Bone marrow (tissue), 2 donors: ENCODE measurements at places on chromosomes 2 and 18.

GRCh38 chr2:166405569-166405926 lies 29.8 kb upstream of the SCN9A start:
- DNase-seq, result no peak

- no peak for DNase-seq
These were observed 78.1 kb downstream of the TWIST2 start for GRCh38 chr2:238925816-238926521.

DNA sequence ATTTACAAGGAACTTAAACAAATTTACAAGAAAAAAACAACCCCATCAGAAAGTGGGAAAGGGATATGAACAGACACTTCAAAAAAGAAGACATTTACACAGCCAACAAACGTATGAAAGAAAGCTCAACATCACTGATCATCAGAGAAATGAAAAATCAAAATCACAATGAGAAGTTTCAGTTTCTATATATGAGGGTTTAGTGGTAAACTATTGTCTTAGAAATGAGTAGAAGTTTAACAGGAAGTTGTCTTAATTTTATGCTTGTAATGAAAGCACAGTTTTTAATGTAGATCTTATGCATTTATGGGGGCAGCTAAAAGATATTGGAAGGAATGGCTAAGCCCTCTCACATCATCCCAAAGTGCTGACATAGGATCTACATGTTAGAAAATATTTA lies 325.4 kb downstream of the ERBB4 start:
- DNase-seq, result no peak

DNA sequence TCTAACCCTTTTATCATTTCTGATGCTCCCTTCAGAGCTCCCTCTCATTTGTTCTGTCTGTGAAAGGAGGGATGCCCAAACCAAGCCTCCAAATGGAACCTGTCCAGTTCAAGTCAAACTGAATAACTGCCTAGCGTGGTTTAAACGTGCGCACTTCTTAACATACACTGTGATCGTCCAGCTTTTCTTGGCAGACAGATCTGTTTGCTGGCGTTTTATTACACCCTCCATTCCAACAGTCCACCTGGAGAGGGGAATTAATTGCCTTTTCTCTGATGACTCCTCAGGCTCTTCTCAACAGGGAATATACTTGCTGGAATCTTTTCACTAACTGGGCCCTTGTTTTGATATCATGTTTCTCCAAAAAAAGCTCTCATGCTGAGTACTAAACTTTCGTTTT lies 379.2 kb upstream of the POU3F3 start:
- DNase-seq, result no peak

DNA sequence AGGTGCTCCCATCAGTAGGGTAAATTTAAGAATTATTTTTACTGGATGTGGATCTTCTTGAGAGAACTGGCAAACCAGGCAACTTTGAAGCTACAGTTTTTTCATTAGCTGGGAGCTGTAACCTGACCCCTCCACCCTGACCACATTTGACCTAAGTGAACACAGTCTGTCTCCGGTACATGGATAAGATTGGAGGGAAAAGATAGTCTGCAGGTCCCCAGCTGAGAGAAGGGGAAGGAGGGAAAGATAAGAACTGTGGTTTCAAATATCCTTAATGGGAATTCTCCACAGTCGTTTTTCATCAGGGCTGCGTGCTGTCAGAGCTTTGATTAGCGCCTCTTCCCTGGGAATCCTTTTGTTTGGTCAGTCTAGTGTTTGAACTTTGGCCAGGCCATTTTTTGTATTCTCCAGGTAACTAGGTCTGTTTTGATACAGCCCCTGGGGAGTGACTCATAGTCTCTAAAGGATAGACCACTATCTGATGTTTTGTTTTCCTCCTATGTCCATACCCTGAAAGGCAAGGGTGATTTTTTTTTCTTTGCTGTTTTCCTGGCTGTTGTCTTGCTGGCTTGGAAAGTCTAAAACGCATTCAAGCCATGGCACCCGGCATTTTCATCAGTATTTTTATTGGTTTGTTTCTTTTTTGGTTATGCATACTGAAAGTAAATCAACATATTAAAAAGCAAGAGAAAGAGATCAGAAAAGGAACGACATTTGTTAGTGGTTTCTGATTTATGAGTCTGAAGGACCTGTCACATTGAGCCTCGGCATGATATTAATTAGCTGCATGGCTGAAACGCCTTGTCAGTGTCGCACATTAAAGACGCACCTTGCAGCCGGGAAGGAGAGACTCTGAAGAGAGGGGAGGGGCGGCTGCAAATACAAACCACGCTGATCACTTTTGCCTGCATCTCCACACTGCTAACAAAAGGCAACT lies 183.4 kb upstream of the FN1 start:
- DNase-seq, result no peak

- no peak for DNase-seq
These were observed 59.9 kb upstream of the PEX13 start for GRCh38 chr2:60957643-60958042.

DNA sequence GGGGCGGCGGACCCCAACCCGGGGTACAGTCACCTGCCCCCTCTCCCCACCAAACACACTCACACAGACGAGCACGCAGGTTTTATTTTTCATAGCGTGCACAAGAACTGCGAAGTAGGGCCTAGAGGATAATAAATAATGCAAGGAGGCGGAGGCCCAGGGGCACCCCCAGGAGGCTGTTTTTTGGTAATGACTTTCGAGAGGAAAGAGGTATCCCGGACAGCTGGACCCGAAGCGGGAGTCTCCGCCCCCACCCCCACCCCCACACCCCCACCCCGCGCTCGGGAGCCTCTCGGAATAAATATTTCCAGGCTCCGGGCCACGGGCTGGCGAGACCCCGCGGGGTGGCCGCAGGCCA lies 3.4 kb downstream of the CYP26B1 start:
- DNase-seq, result no peak

GRCh38 chr2:33552758-33553461 lies 46.2 kb downstream of the FAM98A start:
- no peak for DNase-seq

- DNase-seq, result no peak
These were observed 105.4 kb upstream of the CNGA3 start for GRCh38 chr2:98240786-98241398.

DNA sequence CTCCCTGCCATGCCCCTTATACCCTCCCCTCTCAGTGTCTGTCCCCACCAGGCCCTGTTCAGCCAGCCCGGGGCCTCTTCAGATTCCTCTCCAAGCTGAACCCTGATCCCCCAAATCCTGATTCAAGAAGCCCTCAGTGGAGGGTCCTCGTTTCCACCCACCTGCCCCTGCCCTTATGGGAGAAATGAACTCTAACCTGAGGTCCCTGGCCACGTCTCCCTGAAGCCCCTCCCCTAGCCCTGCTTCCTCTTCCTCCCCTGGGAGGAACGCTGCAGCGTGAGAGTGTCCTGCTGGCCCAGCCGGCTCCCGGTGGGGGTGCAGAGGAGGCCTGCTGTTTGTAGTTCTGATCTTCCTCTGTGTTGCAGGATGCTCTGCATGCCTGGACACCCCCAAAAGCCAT lies 56.7 kb upstream of the GLI2 start:
- no peak for DNase-seq

DNA sequence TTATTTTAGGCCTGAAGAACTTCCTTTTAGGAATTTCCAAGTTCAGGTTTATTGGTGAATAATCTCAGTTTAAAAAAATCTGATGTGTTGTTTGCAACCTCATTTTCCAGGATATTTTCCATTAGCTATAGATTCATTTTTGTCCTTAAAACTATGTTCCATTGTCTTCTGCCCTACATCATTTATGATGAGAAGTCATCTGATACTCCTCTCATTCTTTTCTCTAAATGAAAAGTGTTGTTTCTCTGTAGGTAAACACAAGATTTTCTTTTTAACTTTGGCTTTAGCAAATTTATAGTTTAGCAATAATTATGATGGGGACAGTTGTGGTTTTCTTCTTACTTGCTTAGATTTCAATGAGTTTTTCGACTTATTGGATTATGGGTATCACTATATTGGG lies 427.3 kb downstream of the DCDC2C start:
- no peak for DNase-seq

GRCh38 chr2:121451398-121451797 lies 79.3 kb upstream of the RNU4ATAC start:
- no peak for DNase-seq

DNA sequence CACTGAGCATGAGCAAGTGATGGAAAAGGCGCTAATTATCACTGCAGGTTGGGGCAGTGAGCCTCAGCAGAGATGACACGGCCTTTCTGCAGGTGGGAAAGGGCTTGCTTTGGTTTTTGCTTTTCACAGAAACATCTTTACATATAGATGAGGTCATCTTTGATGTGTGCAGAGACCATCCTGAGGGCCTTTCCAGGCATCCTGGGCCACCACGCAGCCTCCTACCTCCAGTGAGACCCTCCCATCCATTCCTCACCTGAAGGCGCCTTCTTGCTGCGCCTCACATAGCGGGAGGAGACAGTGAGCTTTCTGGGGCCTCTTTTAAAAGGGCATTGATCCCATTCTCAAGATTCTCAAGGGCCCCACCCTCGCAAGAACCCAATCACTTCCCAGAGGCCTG lies 235.3 kb upstream of the RAB6C start:
- DNase-seq, result no peak

- no peak for DNase-seq
These were observed 79.6 kb downstream of the TPO start for GRCh38 chr2:1492711-1493430.

GRCh38 chr18:49547701-49548100 lies 14.2 kb upstream of the LIPG start:
- no peak for DNase-seq

- no peak for DNase-seq
These were observed 37.1 kb downstream of the ICOS start for GRCh38 chr2:203973676-203974075.

DNA sequence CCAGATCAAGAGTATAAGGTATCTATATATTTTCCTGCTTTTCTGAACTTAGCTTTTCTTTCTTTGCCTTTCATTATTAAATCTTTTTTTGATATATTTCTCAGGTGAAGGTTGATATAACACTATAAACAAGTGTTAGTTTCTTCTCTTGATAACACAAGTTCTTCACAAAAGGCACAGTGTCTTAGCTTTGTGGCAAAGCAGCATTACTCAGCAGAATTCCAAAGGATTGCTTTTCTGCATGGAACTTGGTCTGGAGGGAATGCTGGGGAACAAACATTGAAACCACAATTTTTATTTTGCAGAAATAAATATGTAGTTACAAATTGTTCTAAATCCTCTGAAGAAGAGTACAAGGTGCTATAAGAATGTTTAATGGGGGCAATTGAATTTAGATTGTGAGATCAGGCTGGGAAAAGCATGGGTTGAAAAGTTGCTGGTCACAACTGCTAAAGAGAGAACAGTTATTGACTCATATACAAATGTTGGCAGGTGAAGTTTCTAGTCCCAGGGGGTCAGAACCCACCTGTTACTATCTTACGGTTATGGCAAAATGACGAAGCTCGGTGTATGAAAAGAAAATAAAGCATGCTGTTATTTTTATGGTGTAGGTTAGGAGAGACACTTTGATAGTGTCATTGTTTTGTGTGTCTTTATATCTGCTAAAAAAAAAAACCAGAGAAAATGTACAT lies 68.2 kb downstream of the UBR3 start:
- no peak for DNase-seq

DNA sequence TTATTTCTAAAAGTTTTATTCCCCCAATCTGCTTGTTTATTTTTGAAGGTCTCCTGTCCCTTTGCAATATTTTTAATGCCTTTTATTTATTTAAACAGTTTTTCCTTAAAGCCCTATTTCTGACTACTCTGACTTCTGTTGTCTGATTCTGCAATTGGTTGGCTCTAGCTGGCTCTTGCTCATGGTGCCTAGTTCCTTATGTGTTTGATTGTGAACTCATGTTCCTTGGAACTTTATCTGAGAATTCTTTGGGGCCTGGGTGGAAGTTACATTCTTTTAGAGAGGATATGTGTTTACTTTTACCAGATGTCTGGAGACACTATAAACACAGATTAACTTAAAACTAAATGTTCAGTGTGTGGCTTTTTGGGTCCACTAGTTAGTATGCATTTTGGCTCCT lies 175.9 kb downstream of the DYSF start:
- no peak for DNase-seq

DNA sequence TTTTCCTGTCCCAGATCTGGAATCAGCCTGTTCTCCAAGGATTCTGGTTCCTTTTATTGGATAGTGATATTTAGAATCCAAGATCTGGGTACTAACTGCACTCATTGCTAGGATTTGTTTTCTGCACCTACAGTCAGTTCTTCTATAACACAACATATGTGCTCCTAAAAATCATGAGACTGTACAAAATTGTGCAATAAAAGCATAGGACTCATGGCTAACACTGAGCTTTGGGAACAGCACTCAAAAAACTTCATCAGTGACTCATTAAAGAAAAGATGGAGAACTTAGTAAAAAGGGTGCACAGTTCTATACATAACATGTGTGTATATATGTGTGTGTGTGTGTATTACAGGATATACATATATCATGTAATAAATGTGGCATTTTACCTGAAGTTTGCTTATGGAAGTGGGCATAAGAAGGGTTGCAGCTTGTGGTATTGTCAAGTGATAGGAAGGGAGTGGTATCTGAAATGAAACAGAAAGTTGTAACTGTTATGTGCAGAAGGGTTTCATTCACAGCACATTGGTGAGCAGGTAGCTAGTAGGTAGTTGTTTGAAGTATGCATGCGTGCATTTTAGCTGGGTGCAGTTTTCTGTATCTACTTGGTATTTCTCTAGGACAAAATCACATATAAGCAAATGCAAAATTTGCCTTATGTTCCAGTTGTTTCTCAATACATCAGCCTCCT lies 5.9 kb upstream of the SCYGR2 start:
- no peak for DNase-seq

GRCh38 chr18:12449051-12449785 lies 41.5 kb downstream of the PRELID3A start:
- no peak for DNase-seq

GRCh38 chr18:12326711-12327460 lies 18.8 kb downstream of the TUBB6 start:
- no peak for DNase-seq

DNA sequence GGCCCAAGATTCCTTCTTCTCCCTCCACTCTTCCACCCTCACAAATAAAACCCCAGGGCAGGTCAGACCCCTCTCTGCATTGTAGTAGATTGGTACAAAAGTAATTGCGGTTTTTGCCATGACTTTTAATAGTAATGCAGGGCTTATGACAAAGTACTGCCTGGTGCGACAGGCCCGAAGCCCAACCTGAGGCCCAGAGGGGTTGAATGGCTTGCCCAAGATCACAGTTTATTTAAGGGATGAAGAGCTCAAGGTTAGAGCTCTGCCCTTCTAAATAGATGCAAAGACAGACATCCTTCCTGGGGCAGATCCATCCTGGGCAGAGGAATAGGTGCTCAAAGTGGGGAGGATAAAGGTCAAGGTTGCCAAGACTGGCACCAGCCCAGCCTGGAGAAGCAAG lies 899 bp upstream of the PSTPIP2 start:
- DNase-seq, result no peak

- DNase-seq, result no peak
These were observed 50.1 kb downstream of the CD226 start for GRCh38 chr18:69897397-69898108.

DNA sequence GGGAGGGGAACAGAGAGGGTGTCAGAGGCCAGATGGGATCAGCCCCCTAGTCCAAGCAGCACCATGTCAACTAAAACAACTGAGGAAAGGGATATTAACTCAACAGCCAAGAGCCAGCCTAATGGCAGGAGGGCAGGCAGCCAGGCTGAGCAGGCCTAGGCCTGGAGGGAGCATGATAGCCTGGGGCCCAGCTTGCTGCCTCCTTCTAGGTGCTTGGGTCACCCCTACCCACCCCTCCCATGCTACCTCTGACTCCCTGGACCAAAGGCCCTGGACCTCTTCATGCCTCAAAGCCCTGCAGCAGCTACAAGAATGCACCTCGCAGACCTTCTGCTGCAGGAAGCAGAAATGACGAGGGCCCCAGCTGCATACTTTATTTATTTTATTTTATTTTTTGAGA lies 22.1 kb upstream of the TNS1 start:
- DNase-seq, result no peak
